ENCODE measurements at places on chromosomes 11 and 22.

GRCh38 chr22:36237462-36238372 lies 1.6 kb downstream of the APOL2 start:
- no peak for DNase-seq

DNA sequence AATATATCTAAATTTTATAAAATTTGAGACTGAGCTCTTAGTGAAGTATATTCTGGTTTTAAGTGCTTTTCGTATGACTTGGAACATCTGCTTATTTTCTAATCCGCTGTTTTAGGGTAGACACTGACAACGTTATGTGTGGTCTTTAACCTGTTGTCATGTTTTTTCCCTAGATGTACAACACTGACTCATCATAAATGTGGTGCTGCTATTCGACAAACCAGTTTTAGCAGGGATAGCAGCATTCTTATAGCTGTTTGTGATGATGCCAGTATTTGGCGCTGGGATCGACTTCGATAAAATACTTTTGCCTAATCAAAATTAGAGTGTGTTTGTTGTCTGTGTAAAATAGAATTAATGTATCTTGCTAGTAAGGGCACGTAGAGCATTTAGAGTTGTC lies 23.8 kb upstream of the HIKESHI start:
- no peak for DNase-seq

DNA sequence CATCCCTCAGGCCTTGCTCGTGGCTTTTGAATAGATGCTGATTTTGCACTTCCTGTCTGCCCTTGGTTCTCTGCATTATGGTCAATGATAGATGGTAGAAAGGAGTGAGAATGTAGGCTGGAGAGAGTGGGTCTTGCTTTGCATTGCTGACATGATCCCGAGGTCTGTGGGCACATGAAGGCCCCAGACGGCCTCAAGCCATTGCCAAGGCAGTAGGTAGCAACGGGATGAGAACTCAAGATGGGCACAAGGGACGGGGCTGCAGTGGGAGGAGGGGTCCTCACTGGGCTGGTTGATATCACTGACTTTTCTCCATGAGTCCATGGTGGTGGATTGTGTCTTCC lies 54.0 kb downstream of the GAB4 start:
- no peak for DNase-seq

GRCh38 chr11:98536023-98536422 lies 484.7 kb upstream of the CNTN5 start:
- no peak for DNase-seq

- DNase-seq: no peak
These were observed 1403.5 kb downstream of the BRD1 start for GRCh38 chr22:48424201-48424627.

DNA sequence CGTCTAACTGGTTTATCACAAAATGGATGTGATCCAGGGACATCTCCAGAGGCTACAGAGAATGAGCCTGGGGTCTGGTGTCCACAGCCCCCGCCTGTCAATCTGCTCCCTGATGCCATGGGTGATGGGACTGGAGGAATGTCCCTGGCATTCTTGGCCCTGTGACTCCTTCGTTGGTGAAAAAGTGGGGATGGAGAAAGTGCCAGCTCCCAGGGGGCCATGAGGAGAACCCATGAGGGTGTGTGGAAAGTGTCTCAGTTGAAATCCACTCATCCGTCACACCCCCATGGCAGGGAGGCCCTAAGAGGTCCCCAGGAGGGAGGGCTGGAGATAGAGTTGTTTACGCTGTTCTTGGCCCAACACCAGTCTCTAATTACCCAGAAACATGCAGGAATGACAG lies 322.0 kb downstream of the CTTN start:
- DNase-seq: no peak

GRCh38 chr11:11948242-11948947 lies 60.0 kb downstream of the DKK3 start:
- DNase-seq: no peak

DNA sequence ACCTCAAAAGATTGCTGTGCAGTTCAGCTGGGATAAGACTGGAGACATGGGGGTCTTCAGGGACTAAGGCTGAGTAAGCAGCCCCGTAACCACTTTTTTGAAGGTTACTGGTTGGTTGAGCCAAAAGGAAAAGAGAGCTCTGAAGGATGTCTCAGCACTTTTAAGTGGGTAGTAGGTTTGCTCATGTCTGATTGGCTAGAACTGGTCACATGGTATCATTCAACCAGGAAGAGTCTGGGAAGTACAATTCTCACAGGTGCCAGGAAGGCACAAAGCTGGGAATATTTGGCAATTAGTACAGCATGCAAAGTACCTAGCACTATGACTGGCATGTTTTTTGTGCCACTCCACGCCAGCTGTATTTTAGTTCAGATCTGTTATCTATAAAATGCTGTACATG lies 58.1 kb downstream of the SNX19 start:
- no peak for DNase-seq

DNA sequence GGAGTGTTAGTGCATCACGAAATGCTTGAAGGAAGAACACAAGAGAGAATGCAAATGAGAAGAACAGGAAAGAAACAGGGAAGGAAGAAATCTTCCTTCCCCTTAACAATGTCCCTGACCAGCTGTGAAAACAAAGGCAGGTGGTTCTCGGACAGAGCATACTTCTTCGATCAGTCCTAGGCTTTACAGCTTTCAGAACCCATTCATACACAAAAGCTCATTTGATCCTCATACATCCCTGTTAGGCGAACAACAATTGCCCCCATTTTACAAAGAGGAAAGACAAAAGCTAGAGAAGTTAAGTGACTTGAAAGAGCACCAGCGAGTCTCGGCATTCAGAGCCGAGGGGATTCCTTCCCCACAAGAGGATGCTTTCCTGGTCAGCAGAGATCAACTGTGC lies 57.2 kb upstream of the LRRC55 start:
- DNase-seq: no peak

DNA sequence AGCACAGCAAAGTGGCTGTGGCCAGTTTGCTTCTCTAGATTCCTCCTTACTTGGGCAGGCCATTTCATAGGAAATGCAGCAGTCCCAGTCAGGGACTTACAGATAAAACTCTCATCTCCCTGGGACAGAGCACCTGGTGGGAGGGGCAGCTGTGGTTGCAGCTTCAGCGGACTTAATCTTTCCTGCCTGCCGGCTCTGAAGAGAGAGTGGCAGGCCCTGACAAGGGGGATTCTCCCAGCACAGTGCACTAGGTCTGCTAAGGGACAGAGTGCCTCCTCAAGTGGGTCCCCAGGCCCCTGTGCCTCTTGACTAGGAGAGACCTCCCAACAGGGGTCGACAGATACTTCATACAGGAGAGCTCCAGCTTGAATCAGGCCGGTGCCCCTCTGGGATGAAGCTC lies 1649.1 kb downstream of the LRRC4C start:
- DNase-seq: no peak

GRCh38 chr11:123822032-123822431 lies 15.9 kb upstream of the OR6M1 start:
- DNase-seq: no peak

DNA sequence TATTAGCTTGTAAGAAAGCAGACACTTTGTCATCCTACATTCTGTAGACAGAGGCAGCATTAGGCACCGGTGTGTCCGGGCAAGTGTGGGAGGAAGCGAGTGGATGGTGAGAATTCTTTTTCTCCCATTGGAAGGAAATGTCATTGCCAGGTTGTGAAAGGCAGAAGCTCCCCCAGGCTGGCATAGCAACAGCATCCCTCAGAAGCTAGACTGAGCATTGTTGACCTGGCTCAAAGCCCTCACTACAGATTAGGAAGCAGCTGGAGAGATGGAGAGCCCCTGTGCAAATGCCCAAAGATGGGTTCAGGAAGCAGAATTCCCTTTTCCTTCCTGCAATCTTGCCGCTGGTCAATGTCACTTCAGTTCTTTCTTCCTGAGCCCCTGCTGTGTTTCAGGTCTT lies 1299.3 kb downstream of the TBC1D22A start:
- DNase-seq: no peak

GRCh38 chr11:82867495-82868082 lies 32.6 kb downstream of the PRCP start:
- peak; percentile 47 for DNase-seq

DNA sequence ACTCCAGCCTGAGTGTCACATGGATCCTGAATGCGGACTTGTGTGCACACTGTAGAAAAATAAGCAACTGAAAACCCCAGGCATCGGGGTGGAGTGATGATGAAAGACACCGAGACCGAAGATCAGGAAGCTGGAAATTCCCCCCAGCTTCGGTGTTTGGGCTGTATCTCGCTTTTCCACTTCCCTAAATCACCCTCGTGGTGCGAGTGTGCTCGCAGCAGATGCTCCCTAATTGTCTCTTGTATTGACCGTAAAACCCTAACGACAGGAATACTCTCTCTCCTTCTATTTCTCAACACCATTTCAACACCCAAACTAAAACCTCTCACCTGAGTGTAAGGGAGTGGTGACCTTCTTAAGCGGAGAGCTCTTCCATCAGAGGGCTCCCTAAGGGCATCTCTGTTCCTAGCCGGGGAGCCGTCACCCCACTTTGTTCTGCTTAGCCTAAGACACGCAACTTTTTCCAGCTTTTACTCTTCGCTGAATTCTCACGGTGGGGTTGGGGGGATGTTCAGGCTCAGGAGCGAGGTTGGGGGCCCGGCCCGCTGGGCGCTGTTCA lies 635 bp upstream of the GRK3 start:
- DNase-seq: no peak

DNA sequence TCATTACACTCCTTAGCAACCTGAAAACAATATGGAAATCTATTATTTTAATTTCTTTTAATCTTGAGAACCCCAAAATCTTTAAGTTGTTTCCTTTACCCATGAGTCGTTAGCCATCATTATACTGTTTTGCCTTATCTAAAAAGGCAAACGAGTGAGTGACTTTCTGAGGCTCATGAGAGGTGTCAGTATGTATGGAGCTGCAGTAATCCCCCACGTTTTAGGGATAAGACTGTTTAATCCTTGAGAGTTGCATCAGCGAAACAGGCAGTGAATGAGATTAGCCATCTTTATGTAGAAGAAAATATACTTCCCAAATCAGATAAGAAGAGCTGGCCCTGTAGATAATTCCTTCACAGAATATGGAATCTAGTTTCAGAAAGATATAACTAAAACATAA lies 1147.0 kb downstream of the DLG2 start:
- no peak for DNase-seq

- no peak for DNase-seq
These were observed 34.8 kb downstream of the MB start for GRCh38 chr22:35582218-35582860.

- no peak for DNase-seq
These were observed 96.3 kb downstream of the KCNQ1 start for GRCh38 chr11:2540992-2541680.

- DNase-seq: no peak
These were observed 5.6 kb downstream of the DDX10 start for GRCh38 chr11:108670451-108670850.

DNA sequence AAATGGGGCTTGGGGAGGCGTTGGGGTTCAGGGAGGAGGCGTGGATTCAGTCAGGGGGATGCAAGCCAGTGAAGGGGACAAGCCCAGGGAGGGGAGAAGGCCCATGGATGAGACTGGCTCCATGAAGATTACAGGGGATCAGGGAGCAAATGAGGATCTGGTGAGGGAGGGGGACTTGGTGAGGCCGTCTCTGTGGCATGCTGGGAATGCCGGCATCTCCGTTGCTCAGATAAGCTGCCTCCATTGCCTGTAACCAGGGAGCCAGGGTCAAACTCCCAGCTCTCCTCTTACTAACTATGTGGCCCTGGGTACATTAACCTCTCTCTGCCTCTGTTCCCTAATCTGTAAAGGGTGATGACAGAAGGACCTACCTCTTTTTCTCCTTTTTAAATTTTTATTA lies 38.7 kb downstream of the TPBGL start:
- no peak for DNase-seq

- no peak for DNase-seq
These were observed 87.7 kb upstream of the HORMAD2 start for GRCh38 chr22:29992341-29993275.

DNA sequence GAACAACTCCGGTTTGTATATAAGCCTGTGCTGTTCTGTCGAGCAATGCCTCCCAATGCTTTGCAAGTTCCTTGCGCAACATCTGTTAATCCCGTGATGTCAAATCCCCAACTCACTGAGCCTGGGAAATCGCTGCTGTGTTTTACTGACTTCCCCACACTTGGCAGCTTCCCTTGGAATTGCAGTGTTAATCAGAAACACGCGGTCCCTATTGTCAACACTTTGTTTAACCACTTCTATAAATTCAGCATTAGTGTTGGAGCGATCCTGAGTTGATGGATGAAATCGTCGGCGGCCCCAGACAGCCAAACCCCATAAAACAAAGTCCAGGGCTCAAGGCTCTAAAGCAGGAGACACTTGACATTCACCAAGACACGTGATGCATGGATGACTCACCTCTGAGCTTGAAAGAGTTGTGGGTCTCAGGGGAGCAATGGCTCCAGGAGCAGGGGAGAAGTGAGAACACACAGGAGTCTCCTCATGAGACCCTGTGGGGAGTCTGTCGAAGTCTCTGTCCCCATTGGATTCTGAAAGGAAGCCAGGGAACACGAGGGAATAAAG lies 555.3 kb downstream of the MIAT start:
- DNase-seq: no peak

- peak; percentile 35 for DNase-seq
These were observed 89.2 kb upstream of the CRTAM start for GRCh38 chr11:122749005-122749687.

GRCh38 chr11:78470861-78471442 lies 53.3 kb upstream of the GAB2 start:
- no peak for DNase-seq

GRCh38 chr11:69010361-69010891 lies 2.6 kb downstream of the MRGPRF start:
- no peak for DNase-seq

GRCh38 chr11:129119036-129119435 lies 73.1 kb downstream of the ARHGAP32 start:
- no peak for DNase-seq

DNA sequence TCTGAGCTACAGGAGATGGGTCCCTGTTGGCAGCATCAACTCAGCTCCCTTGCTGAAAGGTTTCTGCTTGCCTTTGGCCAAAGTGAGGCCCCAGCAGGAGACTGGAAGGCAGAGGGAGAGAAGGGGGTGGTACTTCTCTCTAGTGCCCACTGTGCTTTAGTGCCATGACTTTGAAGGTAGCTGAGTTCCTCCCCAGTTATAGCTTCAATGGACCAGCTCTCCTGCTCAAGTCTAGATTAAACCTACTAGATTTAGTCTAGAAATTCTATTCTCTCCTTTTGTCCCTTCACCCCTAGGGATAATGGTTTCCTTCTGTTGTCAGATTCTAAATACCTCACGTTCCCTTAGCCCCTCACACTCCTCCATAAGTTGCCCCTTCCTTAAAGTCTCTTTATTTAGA lies 119.2 kb downstream of the TIMP3 start:
- no peak for DNase-seq

DNA sequence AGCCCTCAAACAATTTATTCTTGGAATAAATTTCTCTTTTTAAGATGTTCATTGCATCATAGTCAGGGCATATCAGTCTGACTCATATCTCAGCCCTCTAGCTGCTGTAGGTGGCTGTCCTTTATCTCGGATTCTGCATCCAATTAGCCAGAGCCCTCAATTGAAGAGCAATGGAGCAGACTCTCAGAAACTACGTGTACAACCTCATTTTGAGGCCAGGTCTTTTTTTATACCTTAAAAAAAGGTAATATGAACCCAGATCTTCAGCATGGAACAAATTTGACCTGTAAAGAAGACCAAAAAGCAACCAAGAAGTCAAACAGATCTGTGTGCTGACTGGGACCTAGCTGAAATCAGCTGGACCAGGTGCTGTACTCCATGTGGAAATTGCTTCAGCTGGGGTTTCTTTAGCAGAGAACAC lies 8.7 kb downstream of the OR52A5 start:
- DNase-seq: no peak

Measured in activated T-helper 9 cell treated with anti-CD3 and anti-CD28 coated beads, Interleukin-2, amount 50 U/mL, for 16 hours (primary cell).